ENCODE measurements at places on chromosomes 2 and 18.

DNA sequence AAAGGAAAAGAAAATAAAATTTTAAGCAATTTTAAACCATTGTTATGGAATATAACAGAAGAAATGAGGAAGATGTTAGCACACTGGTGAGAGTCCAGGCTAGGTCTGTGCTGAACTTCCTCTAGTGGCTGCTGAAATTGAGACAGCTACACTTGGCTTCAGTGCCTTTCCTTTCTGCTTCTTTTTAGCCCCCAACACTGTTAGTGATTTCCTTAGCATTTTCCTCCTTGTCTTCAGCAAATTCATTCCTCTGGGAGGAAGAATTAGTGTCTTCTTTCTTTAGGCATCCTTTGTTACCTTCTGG lies 47.6 kb downstream of the ITGAV start:
- no peak for DNase-seq

- peak; percentile 20 for DNase-seq
These were observed 510 bp downstream of the NCKAP1 start for GRCh38 chr2:183037553-183038340.

GRCh38 chr2:210768329-210768910 lies 212.0 kb downstream of the CPS1 start:
- no peak for DNase-seq

- no peak for DNase-seq
These were observed 725 bp downstream of the SLC66A2 start for GRCh38 chr18:79950515-79951341.

DNA sequence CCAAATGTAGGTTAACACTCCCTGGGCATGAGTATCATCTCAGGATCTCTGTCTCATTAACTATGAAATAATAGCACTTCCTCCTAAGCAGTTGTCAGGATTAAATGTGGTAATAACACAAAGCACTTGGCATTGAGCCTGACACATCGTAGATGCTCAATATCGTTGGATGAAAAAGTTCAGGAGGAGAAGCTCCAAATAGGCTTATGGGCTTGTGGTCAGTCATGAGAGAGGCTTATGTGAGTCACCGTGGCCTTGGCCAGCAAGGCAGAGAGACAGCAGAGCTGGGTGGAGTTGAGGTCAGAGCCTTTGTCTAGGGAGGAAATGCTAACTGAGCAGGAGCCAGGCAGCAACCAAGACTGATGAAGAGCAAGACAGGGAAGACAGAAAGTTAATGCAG lies 68.3 kb upstream of the PPM1B start:
- no peak for DNase-seq

- no peak for DNase-seq
These were observed 28.0 kb upstream of the INHBB start for GRCh38 chr2:120317916-120318315.

DNA sequence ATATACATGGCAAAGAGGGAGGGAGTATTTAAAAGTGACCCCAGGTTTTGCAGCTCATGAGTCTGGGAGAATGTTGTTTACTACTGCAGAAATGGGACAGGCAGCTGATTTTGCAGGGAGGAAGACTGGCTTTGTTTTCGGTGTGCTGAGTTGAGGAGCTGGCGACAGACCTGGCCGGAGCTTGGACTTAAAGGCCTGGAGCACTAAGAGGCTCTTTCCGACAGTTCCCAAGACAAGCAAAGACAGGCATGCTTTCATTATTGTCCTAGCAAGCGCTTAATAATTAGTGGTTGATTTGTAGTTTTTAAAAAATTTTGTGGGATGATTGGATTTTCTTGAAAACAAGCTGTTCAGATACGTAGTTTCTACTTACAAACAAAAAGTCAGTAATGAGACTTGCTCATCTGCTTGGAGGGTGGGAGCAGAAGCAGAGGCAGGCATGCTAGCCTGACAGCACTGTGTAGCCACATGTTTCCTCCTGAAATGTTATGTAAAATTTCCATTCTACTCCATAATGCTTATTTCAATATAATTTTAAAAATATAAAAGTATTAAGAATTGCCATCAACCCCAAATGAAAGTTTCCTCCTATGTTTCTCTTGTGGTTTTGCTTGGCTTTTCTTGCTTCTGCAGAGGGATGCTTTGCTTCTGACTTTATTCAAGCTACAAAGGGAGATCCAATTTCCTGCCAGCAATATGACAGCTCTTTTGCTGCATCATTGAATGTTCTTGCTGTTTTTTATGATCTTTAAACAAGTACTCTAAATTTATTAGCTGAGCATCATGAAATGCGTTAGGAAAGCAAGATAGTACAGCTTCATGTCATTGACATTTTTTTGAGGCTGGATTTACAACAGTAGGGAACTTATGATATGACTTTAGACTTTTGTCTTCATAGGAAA lies 75.8 kb downstream of the PHLPP1 start:
- no peak for DNase-seq

Data from activated T-helper 1 cell treated with Interleukin-2 at 50 U/mL for 16 hours (primary cell).